ENCODE measurements at places on chromosomes 13 and 19.

GRCh38 chr13:80823472-80823871 is 482.5 kb upstream of the SPRY2 start:
- DNase-seq, result no peak

DNA sequence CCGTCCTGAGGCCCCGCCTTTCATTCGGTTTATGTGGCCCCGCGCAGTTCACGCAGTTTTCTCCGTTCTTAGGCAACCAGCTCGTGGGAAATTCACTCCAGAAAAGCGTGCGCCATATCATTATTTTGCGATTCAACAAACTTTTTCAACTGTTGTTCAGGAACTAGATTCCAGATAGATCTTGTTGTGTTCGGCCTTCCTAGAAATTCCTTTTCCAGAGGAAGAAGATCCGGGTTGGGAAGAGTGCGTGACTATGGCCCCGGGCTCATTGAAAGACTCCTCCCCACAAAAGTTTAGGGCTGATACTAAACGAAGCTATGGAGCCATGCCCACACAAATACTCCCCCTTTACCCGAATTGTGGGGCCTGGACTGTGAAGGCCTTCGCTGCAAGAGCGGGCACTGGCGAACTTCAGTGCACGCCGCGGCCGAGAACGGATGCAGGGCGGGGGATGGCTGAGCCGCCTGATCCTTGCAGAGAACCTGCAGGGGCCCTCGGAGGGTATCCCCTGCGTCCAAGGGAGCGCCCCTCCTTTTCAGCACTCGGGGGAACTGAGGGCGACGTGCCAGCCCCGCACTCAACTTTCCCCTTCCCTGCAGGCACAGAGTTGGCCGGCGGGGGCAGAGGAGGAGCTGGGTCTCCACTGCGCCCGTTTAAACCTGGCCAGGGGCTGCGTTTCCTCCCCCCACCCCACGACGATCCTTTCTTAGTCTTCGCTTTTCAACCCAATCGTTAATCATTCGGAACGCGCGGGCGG is 904 bp upstream of the SOX1 start:
- DNase-seq, result no peak

GRCh38 chr19:47456721-47457474 is 14.8 kb downstream of the SLC8A2 start:
- no peak for DNase-seq

- no peak for DNase-seq
Measured at GRCh38 chr19:38649305-38650171, 2.1 kb downstream of the ACTN4 start.

DNA sequence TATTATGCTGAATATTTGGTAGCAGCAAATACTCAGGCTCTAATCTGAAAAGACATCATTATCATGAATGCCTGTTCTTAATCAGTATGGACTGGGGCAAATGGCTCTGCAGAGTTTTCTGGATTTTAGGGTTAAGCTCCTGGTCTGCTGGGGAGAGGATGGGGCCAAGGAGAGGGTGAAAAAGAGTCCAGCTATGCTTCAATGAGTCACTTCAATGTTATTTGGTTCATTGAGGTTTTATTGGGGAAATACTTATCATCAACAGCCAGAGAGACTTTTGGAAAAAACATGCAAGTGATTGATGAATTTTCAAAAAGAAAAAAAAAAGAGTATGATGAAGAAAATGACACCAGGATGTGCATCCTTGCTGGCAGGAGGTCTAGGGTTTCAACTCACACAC is 278.3 kb downstream of the UQCRFS1 start:
- DNase-seq, result no peak
